ENCODE measurements at places on chromosomes 1 and 21.

GRCh38 chr1:175200678-175201521 is 8.3 kb upstream of the KIAA0040 start:
- DNase-seq = no peak

DNA sequence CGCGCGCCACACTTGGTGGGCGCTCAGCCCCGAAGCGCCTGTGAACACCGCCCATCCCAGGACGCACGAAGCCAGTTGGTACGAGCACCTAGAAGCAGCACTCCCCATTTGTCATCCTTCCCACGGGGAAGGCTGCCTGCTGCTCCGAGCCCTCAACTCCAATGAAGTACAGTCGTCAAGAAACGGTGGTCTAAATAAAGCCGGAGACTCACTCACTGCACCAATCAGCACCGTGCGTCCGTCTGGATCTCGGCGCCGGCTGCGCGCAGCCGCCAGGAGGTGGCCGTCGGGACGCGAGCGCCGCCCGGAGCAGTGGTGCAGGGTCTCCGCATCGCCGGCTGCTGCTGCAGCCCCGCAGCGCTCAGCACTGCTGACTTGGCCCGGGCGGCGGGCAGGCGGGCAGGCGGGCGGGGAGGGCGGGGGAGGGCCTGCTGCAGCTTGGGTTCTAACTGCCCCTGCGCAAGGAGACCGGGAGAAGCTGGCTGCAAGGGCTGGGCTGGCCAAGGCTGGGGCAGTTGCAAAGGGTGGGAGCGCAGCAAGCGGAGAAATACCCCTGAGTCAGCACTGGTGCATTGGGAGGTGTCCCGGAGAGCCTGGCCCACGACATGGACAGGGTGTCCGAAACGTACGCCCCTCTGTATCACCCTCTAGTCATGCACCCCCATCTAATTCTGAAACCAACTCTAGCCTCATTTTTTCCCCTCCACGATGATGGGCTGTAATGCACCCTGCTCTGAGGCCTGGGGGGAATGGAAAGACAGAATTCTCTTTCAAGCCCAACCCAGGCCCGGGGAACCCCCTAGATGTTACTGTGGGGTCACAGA is 35.8 kb upstream of the H6PD start:
- DNase-seq = no peak

DNA sequence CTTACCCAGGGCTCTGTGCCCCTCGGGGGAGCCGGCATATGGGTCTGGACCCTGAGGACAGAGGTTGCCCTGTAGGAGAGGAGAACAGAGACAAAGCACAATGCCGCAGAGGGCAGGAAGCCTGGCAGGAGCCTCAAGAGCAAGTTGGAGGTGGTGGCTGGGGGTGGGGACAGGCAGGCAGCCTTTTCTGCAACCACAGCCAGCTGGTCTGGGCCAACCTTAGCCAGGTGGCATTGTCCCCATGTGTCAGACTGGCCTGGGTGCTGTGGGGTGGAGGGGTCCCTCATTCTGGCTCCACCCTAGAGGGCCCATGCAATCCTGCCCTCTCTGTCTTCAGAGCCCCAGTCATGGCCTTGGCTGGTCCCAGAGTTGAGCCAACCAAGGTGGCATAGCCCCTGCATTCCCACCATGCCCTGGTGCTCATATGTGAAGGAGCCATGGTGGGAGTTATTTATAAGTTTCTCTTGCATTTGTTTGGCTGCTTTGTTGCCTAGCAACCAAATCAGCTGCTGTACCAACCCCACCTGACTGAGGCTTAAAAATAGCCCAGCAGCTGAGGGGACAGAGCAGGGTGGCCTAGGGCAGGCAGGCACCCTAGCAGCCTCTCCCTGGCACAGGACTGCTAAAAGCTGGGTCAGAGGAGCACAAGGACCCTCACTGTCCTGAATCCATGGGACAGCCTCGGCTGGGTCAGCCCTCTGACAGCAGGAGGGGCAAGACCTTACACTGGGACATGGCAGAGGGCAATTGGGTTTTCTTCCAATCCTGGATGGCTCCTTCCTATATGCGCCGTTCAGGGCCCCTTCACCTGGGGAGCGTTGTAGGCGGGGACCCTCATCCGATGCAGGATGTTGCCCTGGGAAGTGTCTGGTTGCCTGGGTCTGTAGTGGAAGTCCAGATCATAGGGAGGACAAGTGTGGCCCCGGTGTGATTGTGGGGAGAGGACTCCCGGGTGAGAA is 19.5 kb downstream of the MAP7D1 start:
- no peak for DNase-seq

GRCh38 chr1:110554871-110555801 is 36.2 kb upstream of the KCNA10 start:
- no peak for DNase-seq

DNA sequence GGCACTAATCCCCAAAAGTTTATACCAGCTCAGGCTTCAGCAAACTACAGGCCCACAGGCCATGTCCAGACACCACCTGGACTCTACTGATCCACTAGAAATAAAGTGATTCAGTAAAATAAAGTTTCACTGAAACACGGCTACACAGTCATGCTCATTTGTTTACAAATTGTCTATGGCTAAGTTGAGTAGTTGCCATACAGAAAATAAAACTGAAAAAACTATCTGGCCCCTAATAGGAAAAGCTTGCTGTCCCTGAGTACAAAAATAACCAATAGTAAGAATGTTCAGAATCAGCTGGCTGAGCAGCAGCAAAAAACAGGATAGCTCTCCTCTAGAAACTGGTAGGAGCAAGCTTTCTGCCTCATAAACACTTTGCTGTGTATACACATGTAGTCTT is 221.5 kb downstream of the RERE start:
- DNase-seq = no peak

DNA sequence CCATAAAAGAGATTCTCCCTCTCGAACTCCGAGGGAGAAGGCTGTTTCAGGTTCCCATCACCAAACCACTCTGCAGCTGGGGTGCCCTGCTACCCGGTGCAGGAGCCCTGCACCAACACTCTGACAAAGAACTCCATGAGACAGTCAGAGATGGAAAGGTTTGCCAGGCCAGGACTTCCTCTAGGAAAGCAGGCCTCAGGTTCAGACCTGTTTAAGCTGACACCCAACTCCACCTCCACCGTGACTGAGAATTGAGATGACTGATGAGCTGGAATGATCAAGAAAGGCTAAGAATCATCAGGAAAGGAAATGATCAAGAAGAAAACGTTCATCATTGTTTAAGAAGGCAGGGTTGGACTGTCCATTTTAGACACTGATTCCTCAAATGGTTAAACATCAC is 46.2 kb upstream of the KCNE1 start:
- no peak for DNase-seq

DNA sequence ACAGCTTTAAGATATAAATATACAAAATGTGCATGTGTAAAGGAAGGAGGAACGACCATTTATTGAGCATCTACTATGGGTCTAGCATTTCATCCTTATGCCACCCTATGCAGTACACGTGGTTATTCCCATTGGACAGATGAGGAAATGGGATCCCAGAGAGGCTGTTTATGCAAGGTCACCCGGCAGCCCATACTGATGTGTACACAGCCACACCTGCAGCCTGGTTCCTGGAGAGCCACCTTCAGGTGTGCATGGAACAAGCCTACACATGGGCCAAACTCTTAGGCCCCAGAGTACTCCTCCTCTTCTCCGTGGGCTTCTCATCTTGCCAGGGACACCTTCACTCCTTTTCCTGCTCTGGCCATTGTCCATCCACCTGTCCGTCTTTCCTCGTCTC is 108.8 kb downstream of the PAX7 start:
- DNase-seq = no peak

GRCh38 chr1:187943606-187944403 is 1115.1 kb downstream of the PLA2G4A start:
- DNase-seq = no peak

DNA sequence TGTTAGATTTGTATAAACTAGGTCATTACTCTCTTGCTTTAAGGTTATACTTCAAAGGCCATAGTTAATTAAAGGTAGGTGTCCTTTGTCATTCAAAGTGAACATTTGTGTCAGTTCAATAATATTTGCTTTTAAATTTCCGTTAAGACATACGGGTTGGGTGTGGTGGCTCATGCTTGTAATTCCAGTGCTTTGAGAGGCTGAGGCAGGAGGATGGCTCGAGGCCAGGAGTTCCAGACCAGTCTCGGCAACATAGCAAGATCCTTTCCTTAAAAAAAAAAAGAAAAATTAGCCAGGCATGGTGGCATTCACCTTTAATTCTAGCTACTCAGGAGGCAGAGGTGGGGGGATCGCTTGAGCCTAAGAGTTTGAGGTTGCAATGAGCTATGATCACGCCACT is 80.4 kb downstream of the KIF26B start:
- no peak for DNase-seq
